ENCODE measurements at places on chromosomes 5 and 9. TPM values are rescaled to one million over a fixed set of nuclear protein-coding genes. Genes with fewer than 3 reads are reported as not detected.
A peak's percentile ranks its signal among the peaks of the same experiment; 100 is the strongest.

GALT gene
- 67.2 TPM for total RNA-seq

GRCh38 chr5:73895471-73895870 is 269.5 kb downstream of the ARHGEF28 start:
- no peak overlapping the region for H3K4me3 ChIP-seq
- peaks cover 3% of the 10 kb centered on the region for H3K36me3 ChIP-seq
- H3K4me1 ChIP-seq = peaks cover 31% of the 10 kb centered on the region
- DNase-seq = no peak
- peaks cover 69% of the 10 kb centered on the region for H3K27me3 ChIP-seq

DNA sequence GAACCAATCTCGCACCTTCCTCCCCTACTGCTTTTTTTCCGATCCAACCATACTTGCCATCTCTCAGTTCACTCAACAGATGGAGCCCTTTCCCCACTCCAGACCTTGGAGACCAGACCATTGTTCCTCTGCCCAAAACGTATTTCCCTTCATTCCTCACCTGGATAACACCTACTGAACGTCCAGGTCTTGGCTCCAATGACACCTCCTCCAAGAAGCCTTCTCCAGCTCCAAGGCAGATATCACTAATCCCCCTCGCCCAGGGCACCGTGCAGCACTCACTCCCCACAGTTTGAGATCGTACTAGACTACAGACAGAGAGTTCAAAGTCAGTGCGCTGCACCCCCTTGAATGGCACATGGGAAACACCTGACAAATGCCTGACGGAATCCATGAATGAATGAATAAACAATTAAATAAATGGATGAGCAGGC is 47.1 kb upstream of the AKNA start:
- no peaks in the 10 kb centered on the region for H3K36me3 ChIP-seq
- H3K27me3 ChIP-seq = no peaks in the 10 kb centered on the region
- no peak for DNase-seq
- no peak overlapping the region for H3K27ac ChIP-seq
- no peaks in the 10 kb centered on the region for H3K4me1 ChIP-seq

DNA sequence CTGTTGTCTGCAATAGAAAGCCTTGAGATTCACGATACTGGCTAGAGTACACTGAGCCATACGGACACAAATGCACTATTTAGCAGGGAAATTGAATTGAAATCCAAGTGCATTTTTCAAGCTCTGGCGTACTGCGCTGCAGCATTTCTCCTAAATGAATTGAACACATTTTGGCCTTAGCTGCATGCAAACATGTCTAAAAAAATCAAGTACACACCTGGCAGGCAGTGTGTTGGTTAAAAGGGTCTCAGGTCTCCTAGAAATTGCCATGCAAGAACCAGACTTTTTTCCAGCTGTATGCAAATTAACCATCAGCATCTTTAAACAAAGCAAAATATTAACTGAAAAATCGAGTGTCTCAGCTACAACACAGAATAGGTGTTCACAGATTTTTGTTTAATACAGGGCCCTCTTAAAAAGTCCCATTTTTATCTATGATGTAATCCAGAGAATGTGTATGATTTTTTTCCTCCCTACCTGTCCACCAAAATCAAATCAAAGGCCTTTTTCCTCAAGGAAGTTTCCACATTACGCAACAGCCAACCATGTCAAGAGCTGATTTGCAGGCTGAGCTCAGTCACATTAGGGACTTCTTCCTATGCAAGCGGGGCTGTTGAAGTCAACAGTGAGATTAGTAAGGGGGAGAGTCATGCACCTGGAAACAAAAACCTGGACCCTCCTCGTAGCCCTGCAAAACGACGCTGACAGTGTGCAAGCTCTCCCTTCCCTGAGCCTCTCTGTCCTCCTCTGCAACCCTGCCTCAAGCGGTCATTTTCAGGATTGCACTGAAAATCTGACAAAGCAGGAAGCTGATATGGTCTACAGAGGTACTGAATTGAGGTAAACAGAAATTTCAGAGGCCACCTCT is 14.1 kb upstream of the SFXN1 start:
- H3K4me1 ChIP-seq = peaks cover 28% of the 10 kb centered on the region
- peak overlapping the region; percentile 11 for H3K4me3 ChIP-seq
- DNase-seq = peak; percentile 80
- H3K27ac ChIP-seq = no peak overlapping the region

GRCh38 chr9:112002847-112003457 is 106.3 kb downstream of the UGCG start:
- H3K27ac ChIP-seq = no peak overlapping the region
- peaks cover 12% of the 10 kb centered on the region for H3K27me3 ChIP-seq
- peaks cover 41% of the 10 kb centered on the region for H3K4me1 ChIP-seq
- no peaks in the 10 kb centered on the region for H3K36me3 ChIP-seq
- no peak overlapping the region for H3K4me3 ChIP-seq

GRCh38 chr5:145101246-145101645 is 733.9 kb downstream of the PRELID2 start:
- H3K4me1 ChIP-seq = no peaks in the 10 kb centered on the region
- H3K36me3 ChIP-seq = no peaks in the 10 kb centered on the region
- no peaks in the 10 kb centered on the region for H3K27me3 ChIP-seq
- DNase-seq = no peak
- H3K4me3 ChIP-seq = no peak overlapping the region

DNA sequence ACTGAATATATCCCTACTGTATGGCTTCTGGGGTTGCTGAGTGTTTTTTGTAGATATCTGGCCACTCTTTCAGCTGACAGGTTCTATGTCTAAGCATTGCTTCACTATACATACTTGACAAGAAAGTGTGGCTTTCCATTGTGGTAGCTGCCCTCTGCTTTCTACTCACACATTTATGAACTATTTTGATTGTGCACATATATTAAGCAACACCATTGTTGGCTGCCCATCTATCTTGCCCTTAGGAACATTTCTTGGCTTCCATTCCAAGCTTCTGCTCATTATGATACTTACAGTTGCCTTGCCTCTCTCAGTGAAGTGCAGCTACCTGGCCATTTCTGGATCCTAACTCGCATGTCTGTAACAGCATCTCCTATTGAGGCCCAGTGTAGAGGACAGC is 153.6 kb upstream of the MOCS2 start:
- DNase-seq = no peak
- H3K27me3 ChIP-seq = peaks cover 26% of the 10 kb centered on the region
- no peaks in the 10 kb centered on the region for H3K4me1 ChIP-seq
- no peak overlapping the region for H3K27ac ChIP-seq
- H3K36me3 ChIP-seq = no peaks in the 10 kb centered on the region

PKD2L2 gene
- total RNA-seq = 0.74 TPM

DNA sequence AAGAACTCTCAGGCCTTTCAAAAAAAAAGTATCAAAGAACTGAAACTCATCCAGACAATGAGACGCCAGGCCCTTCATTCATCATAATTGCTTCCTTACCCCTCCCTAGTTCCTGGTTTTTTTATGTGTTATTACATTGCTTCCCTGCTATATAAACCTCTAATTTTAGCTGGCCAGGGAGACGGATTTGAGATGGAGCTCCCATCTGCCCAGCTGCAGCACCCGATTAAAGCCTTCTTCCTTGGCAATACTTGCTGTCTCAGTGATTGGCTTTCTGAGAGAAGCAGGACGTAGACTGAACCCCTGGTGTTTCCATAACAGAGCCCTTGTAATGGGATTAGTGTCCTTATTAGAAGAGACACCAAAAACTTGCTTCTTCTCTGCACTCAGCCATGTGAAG is 62.4 kb downstream of the BARX1 start:
- no peak for DNase-seq
- no peak overlapping the region for H3K27ac ChIP-seq
- H3K4me3 ChIP-seq = no peak overlapping the region
- H3K36me3 ChIP-seq = peaks cover 3% of the 10 kb centered on the region
- peaks cover 4% of the 10 kb centered on the region for H3K4me1 ChIP-seq

- H3K27me3 ChIP-seq = no peaks in the 10 kb centered on the region
- no peak overlapping the region for H3K27ac ChIP-seq
- no peak for DNase-seq
- no peak overlapping the region for H3K4me3 ChIP-seq
- H3K4me1 ChIP-seq = peaks cover 32% of the 10 kb centered on the region
Measured at GRCh38 chr9:129221979-129222635, 44.0 kb upstream of the IER5L start.

NPR3 gene
- total RNA-seq = 0.24 TPM

GRCh38 chr5:52283221-52283620 is 504.5 kb upstream of the ITGA1 start:
- no peaks in the 10 kb centered on the region for H3K4me1 ChIP-seq
- H3K27me3 ChIP-seq = no peaks in the 10 kb centered on the region
- no peaks in the 10 kb centered on the region for H3K36me3 ChIP-seq
- no peak for DNase-seq
- no peak overlapping the region for H3K4me3 ChIP-seq
- no peak overlapping the region for H3K27ac ChIP-seq

- H3K4me1 ChIP-seq = peaks cover 52% of the 10 kb centered on the region
- peak overlapping the region; percentile 51 for H3K27ac ChIP-seq
- no peaks in the 10 kb centered on the region for H3K27me3 ChIP-seq
Measured at GRCh38 chr9:83986765-83987401, 6.3 kb downstream of the RMI1 start.

GRCh38 chr9:72863456-72864094 is 89.3 kb downstream of the ALDH1A1 start:
- no peak overlapping the region for H3K27ac ChIP-seq
- H3K27me3 ChIP-seq = no peaks in the 10 kb centered on the region
- DNase-seq = no peak
- H3K36me3 ChIP-seq = no peaks in the 10 kb centered on the region
- H3K4me3 ChIP-seq = no peak overlapping the region

DNA sequence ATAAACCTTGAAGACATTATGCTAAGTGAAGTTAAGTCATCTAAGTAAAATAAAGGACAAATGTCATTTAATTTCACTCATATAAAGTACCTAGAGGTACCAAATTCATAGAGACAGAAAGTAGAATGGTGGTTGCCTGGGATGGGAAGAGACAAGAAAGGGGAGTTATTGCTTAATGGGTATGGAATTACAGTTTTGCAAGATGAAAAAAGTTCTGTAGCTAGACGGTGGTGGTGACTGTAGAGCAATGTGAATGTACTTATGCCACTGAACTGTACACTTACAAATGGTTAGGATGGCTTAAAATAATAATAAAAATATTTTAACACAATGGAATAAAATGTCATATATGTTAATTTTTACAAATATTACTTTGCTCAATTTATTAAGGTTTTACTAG is 128.0 kb downstream of the MPDZ start:
- no peak overlapping the region for H3K27ac ChIP-seq
- H3K36me3 ChIP-seq = no peaks in the 10 kb centered on the region
- no peaks in the 10 kb centered on the region for H3K27me3 ChIP-seq

- no peak overlapping the region for H3K4me3 ChIP-seq
- peaks cover 11% of the 10 kb centered on the region for H3K4me1 ChIP-seq
- DNase-seq = peak; percentile 53
- H3K36me3 ChIP-seq = no peaks in the 10 kb centered on the region
- H3K27ac ChIP-seq = no peak overlapping the region
- peaks cover 17% of the 10 kb centered on the region for H3K27me3 ChIP-seq
Measured at GRCh38 chr9:1939926-1940368, 75.2 kb upstream of the SMARCA2 start.

GRCh38 chr5:96014395-96014794 is 52.7 kb upstream of the ELL2 start:
- no peak overlapping the region for H3K4me3 ChIP-seq
- H3K36me3 ChIP-seq = no peaks in the 10 kb centered on the region
- no peaks in the 10 kb centered on the region for H3K4me1 ChIP-seq
- DNase-seq = no peak

- no peak overlapping the region for H3K27ac ChIP-seq
- no peaks in the 10 kb centered on the region for H3K4me1 ChIP-seq
- DNase-seq = no peak
- H3K27me3 ChIP-seq = peaks cover 6% of the 10 kb centered on the region
- no peak overlapping the region for H3K4me3 ChIP-seq
Measured at GRCh38 chr9:135340143-135340655, 139.4 kb upstream of the PPP1R26 start.

GRCh38 chr9:100303747-100304146 is 49.0 kb downstream of the TEX10 start:
- H3K4me1 ChIP-seq = no peaks in the 10 kb centered on the region
- H3K27me3 ChIP-seq = no peaks in the 10 kb centered on the region
- H3K36me3 ChIP-seq = peaks cover 39% of the 10 kb centered on the region

- no peaks in the 10 kb centered on the region for H3K4me1 ChIP-seq
- no peaks in the 10 kb centered on the region for H3K27me3 ChIP-seq
- H3K36me3 ChIP-seq = no peaks in the 10 kb centered on the region
- H3K27ac ChIP-seq = no peak overlapping the region
Measured at GRCh38 chr5:157677931-157678330, 6.6 kb downstream of the C5orf52 start.

DNA sequence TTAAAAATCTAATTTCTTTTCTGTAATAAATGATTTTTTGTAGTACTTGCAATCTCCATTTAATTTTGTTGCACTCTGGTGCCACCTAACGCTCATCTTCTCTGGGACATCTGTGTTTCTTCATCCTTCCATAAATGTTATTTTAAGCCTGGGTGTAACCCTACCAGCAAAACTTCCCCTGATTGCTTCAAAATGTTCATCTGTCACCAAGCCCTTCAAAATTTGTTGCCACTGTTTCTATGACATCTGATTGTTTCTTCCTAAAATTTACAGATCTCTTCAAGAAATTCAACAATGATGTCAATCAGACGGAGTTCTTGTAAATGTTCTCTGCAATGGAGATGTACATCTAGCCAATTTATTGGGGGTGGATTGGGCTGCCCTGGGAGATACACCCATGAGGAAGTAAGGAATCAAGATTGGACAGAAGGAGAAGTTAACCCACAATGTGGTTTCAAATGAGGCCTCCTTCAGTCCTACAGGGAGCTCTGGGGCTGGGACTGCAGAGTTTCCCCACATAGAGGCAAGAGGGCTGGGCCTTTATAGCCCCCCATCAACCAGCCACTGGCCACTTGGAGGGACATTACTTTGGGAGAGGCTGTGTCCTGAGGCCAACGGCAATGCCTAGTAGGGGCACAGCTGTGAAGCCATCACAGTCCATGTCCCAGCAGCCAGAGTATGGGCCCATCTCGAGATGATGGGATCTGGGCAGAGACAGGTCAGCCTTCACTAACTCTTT is 23.3 kb downstream of the MCTP1 start:
- DNase-seq = peak; percentile 8
- no peaks in the 10 kb centered on the region for H3K27me3 ChIP-seq
- no peaks in the 10 kb centered on the region for H3K36me3 ChIP-seq
- no peaks in the 10 kb centered on the region for H3K4me1 ChIP-seq
- no peak overlapping the region for H3K27ac ChIP-seq

NSD1 gene
- total RNA-seq = 89.8 TPM

GRCh38 chr9:89247431-89248353 is 63.3 kb upstream of the CKS2 start:
- H3K4me3 ChIP-seq = no peak overlapping the region
- H3K36me3 ChIP-seq = no peaks in the 10 kb centered on the region
- H3K27ac ChIP-seq = no peak overlapping the region
- DNase-seq = no peak
- H3K4me1 ChIP-seq = no peaks in the 10 kb centered on the region

DNA sequence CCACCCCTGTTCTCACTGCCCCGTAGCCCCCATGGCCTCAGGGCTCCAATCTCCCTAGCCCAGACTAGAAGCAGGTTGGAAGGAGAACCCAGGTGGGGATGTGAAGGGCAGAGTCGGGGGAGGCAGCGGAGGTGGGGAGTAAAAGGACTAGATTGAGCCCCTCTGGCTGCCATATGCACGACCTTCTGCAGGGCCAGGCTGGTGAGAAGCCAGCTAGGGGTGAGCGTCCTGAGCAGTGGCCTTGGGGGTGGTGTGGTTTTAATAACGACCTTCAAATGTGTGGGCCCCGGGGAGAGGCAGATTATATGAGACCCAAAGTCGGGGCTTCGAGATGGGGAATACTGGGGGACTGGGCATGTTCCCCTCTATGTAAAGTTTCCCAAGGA is 139.5 kb downstream of the C9orf50 start:
- peaks cover 34% of the 10 kb centered on the region for H3K4me1 ChIP-seq
- peak overlapping the region; percentile 70 for H3K27ac ChIP-seq
- peak overlapping the region; percentile 62 for H3K4me3 ChIP-seq

Measured in activated T-cell treated with anti-CD3 and anti-CD28 coated beads, Interleukin-2, amount 50 U/mL, for 72 hours (primary cell).